ENCODE measurements at places on chromosomes 11 and 22.
A peak's percentile ranks its signal among the peaks of the same experiment; 100 is the strongest.

DNA sequence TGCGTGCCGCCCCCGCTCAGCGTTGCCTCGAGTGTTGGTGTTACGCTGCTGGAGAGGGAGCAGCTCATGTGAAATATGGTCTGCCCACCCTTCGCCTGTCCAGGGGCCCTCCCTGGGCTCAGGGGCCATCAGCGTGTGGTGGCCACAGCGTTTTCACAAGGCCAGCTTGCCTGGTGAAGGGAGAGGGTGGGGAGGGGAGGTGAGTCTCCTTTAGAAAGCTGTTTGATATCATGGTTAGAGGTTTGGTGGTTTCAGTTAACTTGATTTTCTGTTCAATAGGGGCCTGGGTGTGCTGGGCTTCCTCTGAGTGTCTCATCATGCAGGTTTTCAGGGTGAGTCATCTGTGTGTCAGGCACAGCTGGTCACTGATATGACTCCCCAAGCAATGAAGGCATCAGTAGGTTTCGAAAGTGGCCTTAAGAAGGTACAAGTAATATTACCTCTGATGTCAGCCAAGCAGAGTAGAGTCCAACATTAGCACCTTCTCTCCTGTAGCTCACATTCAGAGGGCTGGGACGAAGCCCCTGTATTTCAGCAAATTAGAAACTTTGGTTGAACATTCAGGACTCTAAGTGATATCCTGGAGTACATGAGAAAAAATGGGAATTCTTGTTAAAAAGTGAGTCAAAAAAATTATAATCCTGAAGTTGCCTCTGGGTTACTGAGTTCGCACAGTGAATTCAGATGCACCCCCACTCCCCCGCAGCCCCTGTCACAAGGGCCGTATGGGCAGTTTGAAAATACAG lies 172.5 kb downstream of the TBC1D22A start:
- no peak overlapping the region for H3K4me3 ChIP-seq
- no peaks in the 10 kb centered on the region for H3K4me1 ChIP-seq
- no peaks in the 10 kb centered on the region for H3K27me3 ChIP-seq
- no peak overlapping the region for H3K27ac ChIP-seq
- peaks cover 4% of the 10 kb centered on the region for H3K36me3 ChIP-seq
- DNase-seq: no peak

- H3K27me3 ChIP-seq: no peaks in the 10 kb centered on the region
- no peak overlapping the region for H3K27ac ChIP-seq
- no peak overlapping the region for H3K4me3 ChIP-seq
- H3K36me3 ChIP-seq: no peaks in the 10 kb centered on the region
- no peaks in the 10 kb centered on the region for H3K4me1 ChIP-seq
These were observed 229.3 kb downstream of the CASP12 start for GRCh38 chr11:104668797-104669463.

DNA sequence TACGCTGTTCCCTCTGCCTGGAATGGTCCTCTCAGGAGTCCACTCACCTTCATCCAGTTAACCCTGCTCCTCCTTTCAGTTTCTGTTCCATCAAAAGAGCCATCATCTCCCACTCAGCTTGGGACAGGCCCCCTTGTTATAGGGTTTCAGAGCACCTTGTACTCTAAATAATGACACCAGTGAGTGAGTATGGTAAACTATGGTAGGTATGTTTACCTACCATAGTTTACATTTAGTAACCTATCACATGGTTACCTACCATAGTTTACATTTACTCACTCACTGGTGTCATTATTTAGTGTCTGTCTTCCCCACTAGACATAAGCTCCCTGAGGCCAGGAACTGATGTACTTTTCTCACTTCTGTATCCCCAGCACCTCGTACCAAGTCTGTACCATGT lies 130.2 kb upstream of the SESN3 start:
- H3K27ac ChIP-seq: no peak overlapping the region
- no peaks in the 10 kb centered on the region for H3K27me3 ChIP-seq
- no peaks in the 10 kb centered on the region for H3K36me3 ChIP-seq
- H3K4me3 ChIP-seq: no peak overlapping the region

GRCh38 chr22:27283714-27284113 lies 517.8 kb downstream of the MN1 start:
- DNase-seq: no peak
- H3K27ac ChIP-seq: no peak overlapping the region
- no peak overlapping the region for H3K4me3 ChIP-seq
- H3K36me3 ChIP-seq: no peaks in the 10 kb centered on the region

GRCh38 chr22:23038334-23038642 lies 32.0 kb upstream of the GNAZ start:
- no peaks in the 10 kb centered on the region for H3K4me1 ChIP-seq
- H3K36me3 ChIP-seq: no peaks in the 10 kb centered on the region
- H3K27me3 ChIP-seq: no peaks in the 10 kb centered on the region
- H3K4me3 ChIP-seq: no peak overlapping the region
- DNase-seq: no peak

DNA sequence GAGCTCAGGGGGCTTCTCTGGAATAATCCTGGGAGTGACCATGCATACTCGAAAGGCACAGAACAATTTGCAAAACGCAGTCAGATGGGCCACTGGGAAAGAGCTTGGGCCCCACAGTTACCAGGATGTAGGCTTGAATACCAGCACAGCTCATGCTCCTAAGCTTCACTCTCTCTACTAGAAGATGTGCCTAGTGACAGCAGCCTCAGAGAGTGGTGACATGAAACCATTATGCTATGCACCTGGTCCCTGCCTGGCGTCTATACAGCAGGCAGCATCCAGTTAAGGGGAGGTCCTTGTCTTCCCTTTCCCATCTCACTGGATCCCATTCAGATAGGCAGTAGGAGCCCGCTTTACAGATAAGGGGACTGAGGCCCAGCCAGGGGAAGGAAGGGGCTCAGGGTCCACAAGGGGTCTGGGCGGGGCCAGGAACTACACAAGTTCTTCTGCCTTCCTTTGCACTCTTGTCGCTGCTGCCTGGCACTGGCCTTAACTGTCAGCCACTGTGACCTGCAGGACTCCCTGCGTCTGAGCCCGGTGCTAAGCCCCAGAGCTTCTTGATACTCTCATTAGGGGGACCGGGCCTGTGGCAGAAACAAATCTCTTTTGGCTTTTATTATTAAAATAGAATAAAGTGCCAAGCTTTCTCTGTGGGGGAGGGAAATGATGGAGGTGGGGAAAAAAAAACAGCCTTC lies 21.2 kb upstream of the RASD2 start:
- DNase-seq: no peak
- no peak overlapping the region for H3K4me3 ChIP-seq
- H3K4me1 ChIP-seq: no peaks in the 10 kb centered on the region
- no peak overlapping the region for H3K27ac ChIP-seq
- H3K36me3 ChIP-seq: no peaks in the 10 kb centered on the region

GRCh38 chr11:27401833-27402316 lies 38.9 kb upstream of the CCDC34 start:
- H3K36me3 ChIP-seq: no peaks in the 10 kb centered on the region
- DNase-seq: no peak

- peak overlapping the region; percentile 36 for H3K4me3 ChIP-seq
- no peak for DNase-seq
- peak overlapping the region; percentile 33 for H3K27ac ChIP-seq
- no peaks in the 10 kb centered on the region for H3K4me1 ChIP-seq
- no peaks in the 10 kb centered on the region for H3K27me3 ChIP-seq
These were observed 1.7 kb downstream of the FERMT3 start for GRCh38 chr11:64208086-64208795.

DNA sequence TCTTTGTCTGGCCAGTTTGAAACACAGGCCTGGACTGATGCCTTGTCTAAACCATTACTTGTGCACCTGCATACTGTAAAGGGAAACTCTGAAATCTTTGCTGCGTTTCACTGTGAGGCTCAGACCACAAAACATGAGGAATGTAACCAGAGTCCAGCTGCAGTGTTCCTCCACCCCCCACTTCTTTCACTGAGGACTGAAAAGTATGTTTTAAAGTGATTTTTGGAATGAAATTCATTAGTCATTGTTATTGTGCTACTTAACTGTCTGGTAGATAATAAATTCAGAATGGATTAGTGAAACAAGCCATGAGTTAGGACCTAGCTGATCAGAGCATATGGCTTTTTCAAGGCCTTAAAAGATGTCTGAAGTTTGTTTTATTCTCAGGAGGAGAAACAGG lies 181.2 kb downstream of the WNT11 start:
- H3K4me3 ChIP-seq: no peak overlapping the region
